CD4-positive, alpha-beta memory T cell (primary cell): ENCODE measurements at places on chromosomes 13 and 19. TPM values are rescaled to one million over a fixed set of nuclear protein-coding genes. Genes with fewer than 3 reads are reported as not detected.

Gene C19orf85
- total RNA-seq: not detected

Gene ACP5
- total RNA-seq: 26.8 TPM

DNA sequence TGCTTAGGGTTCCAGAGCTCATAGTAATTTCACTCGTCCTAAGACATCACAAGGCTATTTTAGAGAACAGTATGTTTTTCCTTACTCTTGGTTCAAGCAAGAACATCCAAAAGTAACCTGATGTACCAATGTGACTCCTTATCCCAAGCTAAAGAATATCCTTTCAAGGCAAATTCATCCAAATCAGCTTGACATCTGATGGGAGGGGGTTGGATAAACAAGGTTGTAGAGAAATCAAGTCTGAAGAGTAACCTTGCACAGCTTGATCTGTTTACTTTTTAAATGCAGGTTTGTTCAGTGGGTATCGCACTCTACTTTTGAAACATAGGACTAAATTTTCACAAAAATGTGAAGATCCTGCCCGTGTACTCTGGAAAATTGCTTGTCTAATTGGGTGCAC is 201.2 kb downstream of the GGACT start:
- DNase-seq: no peak

Gene COMP
- total RNA-seq: not detected

DNA sequence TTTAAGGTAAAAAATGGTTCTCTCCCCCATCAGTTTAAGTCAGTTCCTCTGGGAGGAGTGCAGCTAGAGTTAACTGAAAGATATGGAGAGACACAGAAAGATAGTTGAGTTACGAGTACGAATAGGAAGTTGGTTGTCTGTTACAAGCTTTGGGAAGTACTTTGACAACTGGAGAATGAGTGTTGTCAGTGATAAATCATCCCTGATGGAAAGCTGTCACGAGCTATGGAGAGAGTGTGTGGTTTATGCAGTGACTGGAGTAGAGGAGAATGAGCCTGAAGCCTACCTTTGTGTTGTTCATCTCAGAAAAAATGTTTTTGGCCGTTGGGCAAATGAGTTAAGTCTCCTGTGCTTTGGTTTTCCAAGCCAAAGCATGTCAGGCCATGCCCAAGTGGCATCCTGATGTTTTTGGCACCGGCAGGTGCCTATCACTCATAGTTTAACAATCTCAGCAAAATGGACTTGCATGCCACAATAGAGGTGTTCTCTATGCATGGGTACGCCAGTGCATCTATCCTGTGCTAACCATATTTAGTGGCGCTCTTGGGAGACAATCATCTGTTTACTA is 350.2 kb downstream of the IRS2 start:
- no peak for DNase-seq

DNA sequence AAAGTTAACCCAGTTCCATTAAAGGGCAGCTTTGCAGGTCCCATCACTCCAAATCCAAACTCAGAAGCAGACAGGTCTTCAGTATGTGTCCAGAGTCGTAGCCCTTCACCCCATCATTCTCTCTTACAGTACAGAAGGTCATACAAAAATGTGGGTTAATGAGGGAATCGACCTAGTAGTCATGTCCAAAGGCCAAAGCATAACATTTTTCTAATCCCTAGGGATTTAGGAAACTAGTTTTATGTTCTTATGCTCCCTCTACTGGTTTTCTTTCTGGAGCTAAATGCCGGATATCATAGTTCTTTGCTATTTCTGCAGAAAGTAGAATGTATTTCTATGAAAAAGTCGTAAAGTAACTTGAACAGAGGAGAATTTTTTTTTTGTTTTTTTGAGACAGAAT is 72.2 kb downstream of the DHRS12 start:
- no peak for DNase-seq

DNA sequence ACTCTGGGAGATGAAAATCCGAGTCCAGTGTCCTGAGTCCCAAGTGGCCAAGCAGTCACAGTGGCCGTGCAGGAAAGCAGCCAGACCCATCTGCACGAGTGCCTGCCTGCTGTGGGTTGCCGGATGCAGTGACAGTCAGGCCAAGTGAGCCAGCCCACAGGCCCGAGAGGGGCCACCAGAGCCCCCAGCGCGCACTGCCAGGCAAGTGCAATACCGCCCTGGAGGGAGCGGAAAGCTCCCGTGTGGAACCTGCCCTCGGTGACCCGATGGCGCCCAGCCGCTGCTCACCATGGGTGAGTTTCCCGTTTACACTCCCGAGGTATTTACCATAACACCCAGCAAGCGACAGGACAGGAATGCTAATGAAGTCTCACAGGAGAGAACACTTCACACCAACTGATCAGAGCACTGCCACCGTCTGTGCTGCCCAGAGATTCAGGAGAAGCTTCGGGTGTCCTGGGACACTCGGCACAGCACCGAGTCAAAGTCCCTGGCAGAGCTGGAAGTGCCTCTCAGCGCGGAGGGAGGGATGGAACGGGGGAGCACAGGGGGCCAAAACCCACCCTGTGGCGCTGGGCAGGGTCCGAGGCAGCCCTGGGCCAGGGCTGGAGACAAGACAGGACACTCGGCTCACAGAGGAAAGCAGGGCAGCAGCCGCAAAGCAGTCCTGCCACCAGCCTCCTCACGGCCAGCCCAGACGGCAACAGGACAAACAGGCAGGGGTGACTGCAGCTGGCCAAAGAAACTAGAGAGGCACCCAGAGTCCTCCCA is 21.3 kb upstream of the TINCR start:
- no peak for DNase-seq
